HFFc6 (cell line): ENCODE measurements at places on chromosomes 3 and 15.
A peak's percentile ranks its signal among the peaks of the same experiment; 100 is the strongest.

DNA sequence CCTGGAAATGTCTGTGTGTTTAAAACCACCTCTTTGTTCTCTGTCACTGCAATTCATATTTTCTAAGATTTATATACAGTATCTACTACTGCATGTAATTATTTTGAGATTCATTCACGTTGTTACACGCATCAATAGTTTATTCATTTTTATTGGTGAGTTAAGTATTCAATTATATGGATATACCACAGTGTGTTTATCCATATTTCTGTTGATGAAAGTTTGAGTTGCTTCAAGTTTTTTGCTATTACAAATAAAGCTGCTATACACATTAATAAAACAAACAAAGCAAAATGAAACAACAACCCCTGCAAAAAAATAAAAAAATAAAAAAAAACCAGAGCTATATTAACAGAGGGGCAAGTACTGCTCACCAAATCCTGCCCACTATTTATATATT, 122.3 kb downstream of the NR2E3 start:
- no peak for DNase-seq

- no peak for DNase-seq
Observed at GRCh38 chr3:105967117-105967516, 98.3 kb upstream of the CBLB start.

GRCh38 chr3:177479630-177480029, 282.3 kb upstream of the TBL1XR1 start:
- DNase-seq: no peak

GRCh38 chr3:12308517-12308916, 19.6 kb downstream of the PPARG start:
- DNase-seq: peak; percentile 87
